ENCODE measurements at places on chromosomes 2 and 18.

DNA sequence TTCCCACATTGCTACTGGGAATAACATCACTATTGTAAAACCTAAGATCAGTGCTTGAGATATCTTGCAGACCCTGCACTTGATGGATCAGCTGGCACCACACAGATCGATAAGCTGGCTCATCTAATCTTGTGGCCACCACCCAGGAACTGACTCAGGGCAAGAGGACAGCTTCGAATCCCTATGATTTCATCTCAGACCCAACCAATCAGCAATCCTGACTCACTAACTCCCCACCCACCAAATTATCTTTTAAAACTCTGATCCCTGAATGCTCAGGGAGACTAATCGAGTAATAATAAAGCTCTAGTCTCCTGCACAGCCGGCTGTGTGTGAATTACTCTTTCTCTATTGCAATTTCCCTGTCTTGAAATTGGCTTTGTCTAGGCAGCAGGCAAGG is 11.3 kb upstream of the TEX44 start:
- no peak for DNase-seq

- no peak for DNase-seq
Observed at GRCh38 chr2:135132314-135132713, 80.2 kb downstream of the RAB3GAP1 start.

DNA sequence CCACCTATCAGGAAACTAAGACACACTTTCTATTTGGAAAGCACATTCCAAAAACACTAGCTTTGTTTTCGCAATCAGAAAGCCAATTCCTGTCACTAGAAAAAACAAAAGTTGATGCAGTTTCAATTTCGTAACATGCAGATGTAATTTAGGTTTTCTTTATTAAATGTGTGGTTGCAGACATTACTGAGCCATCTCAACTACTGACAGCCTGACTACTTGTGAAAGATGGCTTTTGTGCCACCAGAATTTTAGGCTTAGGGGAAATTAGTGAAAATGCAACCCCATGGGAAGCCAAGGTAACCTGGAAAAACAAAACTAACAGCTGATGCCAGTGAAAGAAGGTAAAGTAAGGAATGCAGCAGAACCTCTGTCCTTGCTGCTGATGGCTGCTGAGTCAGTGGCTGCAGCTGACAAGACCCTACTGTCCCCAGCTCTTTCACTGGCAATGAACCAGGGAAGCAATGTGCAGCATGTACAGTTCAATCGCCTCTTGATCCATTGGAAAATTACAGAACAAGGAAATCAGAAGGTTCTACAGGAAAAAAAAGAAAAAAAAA is 34.9 kb downstream of the FEZ2 start:
- DNase-seq, result peak; percentile 43

- DNase-seq, result no peak
Observed at GRCh38 chr2:49260979-49261538, 106.7 kb upstream of the FSHR start.

GRCh38 chr2:216034065-216034464 is 20.7 kb upstream of the MREG start:
- DNase-seq, result peak; percentile 18

GRCh38 chr2:225468131-225468530 is 68.6 kb downstream of the NYAP2 start:
- no peak for DNase-seq

- DNase-seq, result no peak
Observed at GRCh38 chr18:8162802-8163201, 446.4 kb upstream of the RAB12 start.

All from C1 segment of cervical spinal cord (tissue), 14 donors.